Esophagus squamous epithelium (tissue), 5 donors: ENCODE measurements at places on chromosomes 13 and 19.

DNA sequence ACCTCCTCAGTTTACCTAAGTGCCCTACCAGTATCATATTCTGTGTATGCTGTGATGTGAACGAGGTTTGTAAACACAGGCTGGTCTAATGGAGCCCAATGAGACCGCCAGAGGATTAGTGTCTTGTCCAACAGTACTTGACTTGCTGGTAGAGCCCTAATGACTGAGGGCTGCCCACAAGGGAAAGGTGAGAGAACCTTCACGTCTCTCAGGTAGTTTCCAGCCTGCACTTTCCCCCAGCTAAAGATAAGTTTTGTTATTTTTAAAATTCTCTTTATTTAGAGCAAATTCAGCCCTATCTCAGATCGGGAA lies 498 bp upstream of the RBM26 start:
- DNase-seq = no peak

GRCh38 chr13:42681326-42682100 lies 99.9 kb upstream of the FAM216B start:
- no peak for DNase-seq

DNA sequence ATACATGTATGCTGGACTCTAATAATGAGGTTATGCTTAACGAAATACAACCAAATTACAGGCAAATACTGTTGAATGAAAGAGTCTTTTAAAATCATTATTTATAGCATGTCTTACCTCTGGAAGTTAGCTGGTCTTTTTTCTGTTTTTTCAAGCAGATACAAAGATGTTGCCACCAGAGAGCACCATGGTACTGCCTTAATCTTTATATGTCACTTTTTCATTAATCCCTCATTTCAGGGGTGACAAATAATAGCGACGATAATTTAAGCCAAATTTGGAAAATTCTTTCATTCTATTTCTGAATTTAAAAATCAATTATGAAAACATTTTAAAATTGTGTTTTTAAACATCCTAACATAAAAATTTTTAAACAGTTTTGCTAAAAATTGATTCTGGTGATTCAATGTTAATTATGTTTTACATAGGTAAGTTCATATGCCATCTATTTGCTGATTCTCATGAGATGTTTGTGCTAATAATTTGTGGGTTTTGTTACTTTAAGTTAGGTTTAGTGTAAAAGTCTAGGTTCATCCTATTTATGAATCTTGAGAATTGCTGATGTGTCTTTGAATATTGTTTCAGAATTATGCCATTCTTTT lies 379.3 kb upstream of the SGCG start:
- no peak for DNase-seq

DNA sequence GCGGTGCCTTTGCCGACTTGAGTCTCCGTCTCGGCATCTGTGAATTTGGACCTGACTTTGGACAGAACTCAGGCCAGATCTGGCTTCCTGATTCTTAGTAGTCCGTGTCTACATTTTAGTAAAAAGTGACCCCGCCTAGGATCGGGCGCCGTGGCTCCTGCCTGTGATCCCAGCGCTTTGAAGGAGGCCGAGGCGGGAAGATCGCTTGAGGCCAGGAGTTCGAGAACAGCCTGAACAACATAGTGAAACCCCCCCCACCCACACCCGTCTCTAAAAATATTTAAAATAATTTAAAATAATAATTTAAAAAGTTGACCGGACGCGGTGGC lies 849 bp upstream of the TCF3 start:
- DNase-seq = no peak

DNA sequence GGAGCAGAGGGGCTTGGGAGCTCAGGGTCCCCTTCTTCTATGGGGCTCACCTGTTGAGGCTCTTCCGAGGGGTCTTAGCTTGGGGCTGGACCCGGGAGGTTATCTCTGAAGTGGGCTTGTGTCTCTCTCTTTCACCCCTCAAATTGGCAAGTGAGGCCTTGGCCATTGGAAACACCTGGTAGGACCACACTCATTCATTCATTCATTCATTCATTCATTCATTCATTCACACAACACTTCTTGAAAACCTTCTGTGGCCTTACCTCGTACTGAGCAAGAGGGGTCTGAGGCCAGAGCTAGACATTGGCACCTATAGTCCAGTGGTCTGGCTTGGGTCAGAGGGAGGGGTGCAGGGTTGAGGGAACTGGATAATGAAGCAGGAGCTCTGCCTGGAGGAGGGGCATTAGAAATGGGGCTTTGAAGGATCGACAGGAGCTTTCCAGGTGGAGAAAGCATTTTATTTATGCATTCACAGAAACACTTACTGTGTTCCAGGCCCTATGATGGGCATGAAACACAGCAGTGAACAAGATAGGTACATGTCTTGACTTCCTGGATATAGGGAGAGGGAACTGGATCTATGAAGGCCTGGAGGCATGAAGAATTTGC lies 5.5 kb downstream of the CELF5 start:
- no peak for DNase-seq

DNA sequence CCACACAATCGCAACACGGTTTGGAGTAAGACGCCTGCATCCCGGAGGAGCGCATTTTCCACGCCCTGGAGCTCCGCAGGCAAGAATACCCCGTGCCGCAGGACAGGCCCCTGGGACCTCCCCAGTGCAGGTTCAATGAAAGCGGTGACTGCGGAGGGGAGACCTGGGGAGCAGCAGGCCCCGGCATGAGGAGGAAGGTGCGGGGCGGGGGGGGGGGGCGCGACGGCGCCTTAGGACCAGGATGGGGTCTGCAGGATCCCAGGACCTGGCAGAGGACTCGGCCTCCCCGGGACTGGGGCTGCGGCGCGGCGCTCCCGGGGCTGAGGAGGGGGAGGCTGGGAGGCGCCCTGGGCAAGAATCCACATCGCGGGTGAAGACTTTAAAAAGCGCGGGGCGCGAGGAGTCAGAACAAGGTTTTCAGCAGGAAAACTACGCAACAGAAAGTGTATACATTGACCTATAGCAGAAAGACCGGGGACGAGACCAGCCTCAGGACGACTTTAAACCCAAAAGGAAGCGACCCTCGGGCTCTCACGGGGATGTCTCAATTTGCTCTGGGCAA lies 432 bp downstream of the ZNF611 start:
- DNase-seq = no peak

DNA sequence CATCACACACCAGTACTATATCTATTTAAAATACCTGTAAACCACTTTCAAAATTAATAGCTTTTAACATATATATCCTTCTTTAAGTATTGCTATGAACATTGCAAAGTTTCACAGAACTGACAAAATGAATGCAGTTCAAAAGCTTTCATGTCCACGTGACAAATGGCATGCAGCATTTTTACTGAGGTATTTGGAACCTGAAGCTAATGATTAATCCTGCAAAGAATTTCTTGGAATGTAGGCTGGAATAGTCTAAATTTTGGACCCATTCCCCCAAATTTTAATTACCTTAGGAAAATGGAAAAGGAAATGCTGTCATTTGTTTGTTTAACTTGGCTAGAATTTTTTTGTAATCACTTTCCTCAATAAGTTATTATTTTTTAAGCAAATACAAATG lies 423.8 kb upstream of the GPC6 start:
- DNase-seq = no peak

GRCh38 chr19:42316223-42317211 lies 3.4 kb downstream of the TMEM145 start:
- no peak for DNase-seq

- no peak for DNase-seq
These were observed 18.0 kb upstream of the CD70 start for GRCh38 chr19:6608940-6609339.

DNA sequence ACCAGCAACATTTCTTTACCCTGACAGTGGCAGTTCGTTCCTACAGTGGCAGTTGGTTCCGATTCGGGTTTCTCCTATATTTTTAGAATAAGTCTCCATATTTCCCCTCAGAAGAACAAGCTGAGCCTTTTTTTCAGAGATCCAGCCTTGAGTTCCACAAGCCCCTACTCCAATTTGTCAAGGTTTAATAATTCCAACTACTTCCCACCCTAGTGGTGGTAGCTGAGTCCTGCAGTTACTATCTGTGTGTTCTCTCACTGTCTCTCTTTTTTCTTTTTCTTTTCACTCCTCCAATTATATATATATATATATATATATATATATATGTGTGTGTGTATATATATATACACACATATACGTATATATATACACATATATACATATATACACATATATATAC lies 1347.3 kb downstream of the PCDH9 start:
- no peak for DNase-seq

GRCh38 chr13:38514575-38514974 lies 164.9 kb downstream of the UFM1 start:
- no peak for DNase-seq

DNA sequence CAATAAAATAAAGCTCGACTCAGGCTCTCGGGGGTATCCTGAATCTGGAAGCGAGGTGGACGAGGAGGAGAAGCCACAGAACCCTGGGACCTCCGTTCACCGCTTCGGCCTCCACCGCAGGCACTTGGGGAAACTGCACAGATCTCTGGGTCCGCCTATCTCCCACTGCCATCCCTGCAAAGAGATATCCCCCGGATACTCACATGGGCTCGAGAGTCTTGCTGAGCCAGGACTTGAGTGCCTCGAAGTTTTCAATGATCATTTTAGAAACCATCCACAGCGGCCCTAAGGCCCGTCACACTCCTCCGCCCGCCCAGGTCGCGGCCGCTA lies 589 bp downstream of the RBM26 start:
- DNase-seq = no peak

GRCh38 chr19:52343548-52343947 lies 7.5 kb downstream of the ZNF610 start:
- no peak for DNase-seq
